ENCODE measurements at places on chromosomes 16 and 17.

GRCh38 chr16:31344712-31345111 is 10.3 kb upstream of the ITGAX start:
- peak; percentile 52 for DNase-seq

- DNase-seq: no peak
Measured at GRCh38 chr17:44924107-44924544, 8.8 kb upstream of the GFAP start.

DNA sequence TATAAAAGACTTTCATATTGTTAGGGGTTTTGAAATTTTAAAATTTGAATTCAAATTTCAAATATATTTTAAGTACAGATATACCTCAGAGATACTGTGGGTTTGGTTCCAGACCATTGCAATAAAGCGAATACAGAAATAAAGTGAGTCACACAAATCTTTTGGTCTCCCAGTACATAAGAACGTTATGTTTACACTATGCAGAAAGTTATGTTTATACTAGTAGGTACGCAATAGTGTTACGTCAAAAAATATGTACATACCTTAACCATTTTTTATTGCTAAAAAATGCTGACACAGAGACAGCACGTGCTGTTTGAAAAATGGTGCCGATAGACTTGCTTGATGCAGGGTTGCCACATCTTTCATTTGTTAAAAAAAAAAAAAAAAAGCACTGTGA is 19.7 kb downstream of the NUP88 start:
- DNase-seq: no peak

DNA sequence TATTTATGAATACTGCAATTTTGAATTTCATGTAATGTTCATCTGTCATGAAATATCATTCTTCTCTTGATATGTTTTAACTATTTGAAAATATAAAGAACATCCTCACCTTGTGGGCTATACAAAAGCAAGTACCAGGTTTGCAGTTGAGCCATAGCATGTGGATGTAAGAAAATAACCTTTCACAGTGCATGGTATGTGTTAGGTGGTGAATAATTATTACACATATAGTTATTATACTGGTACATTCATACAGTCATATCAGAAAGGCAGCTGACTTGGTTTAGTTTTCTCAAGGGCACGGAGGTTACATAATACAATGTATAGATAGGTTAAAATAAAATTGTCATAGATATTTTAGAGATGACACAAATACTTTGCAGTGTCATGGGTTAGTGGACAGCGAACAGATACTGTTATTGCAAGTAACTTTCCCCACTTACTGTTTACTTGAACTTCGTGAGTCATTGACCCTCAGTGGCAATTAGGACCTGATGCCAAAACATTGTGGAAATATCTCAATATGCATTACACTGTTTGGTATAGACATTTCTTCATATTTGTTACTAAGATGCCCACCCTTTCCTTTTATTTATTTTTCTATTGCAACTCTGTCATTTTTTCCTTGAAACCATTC is 445.4 kb upstream of the GOT2 start:
- no peak for DNase-seq

Data from natural killer cell (primary cell).